GM12864 (cell line): ENCODE measurements at places on chromosomes 5 and 9.

DNA sequence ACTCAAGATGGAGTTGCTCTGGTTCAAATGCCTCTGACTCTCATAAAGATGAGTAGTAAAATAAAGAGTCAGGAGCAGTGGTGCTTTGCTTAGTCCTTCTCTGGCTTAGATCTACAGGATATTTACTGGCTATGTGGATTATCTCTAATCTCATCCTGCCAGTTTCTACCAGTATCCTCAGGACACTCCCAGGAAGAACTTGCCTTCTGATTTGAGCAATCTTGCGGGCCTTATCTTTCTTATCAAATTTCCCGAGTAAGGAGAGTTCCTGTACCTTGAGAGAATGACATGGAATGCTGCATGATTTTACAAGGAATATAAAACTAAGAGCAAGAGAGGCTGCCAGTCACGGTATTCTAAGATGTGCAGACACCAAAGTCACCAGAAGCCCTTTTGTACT lies 364.0 kb downstream of the ARHGEF28 start:
- DNase-seq = no peak

DNA sequence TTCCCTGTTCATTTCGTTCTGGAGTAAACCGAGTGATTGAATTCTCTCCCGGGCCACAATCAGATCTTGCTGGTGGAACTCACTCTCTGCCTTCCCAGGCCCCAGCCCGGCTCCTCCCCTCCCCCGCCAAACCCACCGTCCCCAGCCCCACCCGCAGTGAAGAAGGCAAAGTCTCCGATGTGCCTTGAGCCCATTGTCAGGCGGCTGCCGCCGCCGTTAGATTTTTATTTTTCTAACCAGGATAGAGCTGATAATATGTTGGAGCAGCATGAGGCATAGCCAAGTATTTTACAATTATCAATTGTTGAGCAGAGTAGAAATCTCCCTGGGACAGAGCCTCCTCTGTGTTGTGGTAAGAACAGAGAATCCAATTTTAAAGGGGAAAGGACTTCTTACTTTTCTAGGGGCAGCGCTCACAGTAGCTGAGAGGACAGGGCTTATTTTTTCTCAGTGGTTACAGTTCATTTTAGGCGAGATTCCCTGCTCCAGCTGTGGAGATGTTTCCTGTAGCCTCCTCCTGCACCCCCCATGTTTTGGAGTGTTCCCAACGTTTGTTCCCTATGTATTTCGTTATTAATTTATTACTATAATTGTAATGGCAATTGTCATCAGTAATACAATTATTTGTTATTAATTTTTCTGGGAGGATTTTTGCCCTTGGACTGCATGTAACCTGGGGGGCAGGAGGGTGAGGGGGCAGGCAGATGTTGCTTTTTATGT lies 1.3 kb downstream of the PSAT1 start:
- DNase-seq = no peak

- peak; percentile 66 for DNase-seq
Observed at GRCh38 chr5:122701640-122702523, 73.0 kb upstream of the SNX2 start.

- DNase-seq = no peak
Observed at GRCh38 chr9:132008855-132009812, 70.5 kb downstream of the MED27 start.

GRCh38 chr9:126688617-126689016 lies 74.9 kb downstream of the LMX1B start:
- DNase-seq = no peak
